ENCODE measurements at places on chromosomes 7 and 10.

- no peak for DNase-seq
These were observed 108.3 kb downstream of the TNS3 start for GRCh38 chr7:47473499-47474210.

DNA sequence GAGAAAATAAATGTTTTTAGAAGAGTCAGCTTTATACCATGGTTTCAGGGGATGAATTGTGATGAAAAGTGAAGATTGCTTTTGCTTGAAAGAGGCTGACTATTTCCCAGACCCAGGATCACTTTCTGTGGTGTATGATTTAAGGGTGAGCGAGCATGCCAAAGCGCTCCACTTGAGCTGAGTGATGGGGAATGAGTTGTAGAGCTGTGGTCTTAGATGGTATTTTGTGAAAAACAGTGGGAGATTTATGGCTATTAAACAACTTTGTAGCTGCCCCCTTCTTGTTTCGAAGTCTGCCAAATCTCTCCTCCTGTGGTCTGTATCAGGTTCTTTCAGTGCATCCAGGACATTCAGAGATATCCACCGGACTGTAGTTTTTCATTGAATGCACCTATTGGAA is 888.2 kb downstream of the LRMDA start:
- no peak for DNase-seq

GRCh38 chr7:101902680-101903514 is 85.5 kb downstream of the CUX1 start:
- no peak for DNase-seq

DNA sequence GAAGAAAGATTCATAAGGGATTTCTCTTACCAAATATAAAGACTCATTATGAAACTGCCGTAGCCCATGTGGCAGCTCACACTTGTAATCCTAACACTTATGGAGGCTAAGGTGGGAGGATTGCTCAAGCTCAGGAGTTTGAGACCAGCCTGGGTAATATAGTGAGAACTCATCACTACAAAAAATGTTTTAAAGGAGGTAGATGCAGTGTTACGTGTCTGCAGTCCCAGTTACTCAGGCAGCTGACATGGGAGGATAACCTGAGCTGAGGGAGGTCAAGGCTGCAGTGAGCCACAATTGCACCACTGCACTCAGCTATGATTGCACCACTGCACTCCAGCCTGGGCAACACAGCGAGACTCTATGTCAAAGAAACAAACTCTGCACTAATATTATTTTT is 18.1 kb upstream of the DNA2 start:
- no peak for DNase-seq

GRCh38 chr7:610531-611280 is 91.1 kb upstream of the PDGFA start:
- DNase-seq, result no peak

GRCh38 chr7:158784270-158784669 is 45.0 kb downstream of the ESYT2 start:
- no peak for DNase-seq

- no peak for DNase-seq
These were observed 57.8 kb downstream of the ZMIZ1 start for GRCh38 chr10:79126351-79127080.

GRCh38 chr10:104353325-104354048 is at the start of gene CFAP58:
CFAP58 (plus strand) TSS chr10:104353833; CDS start chr10:104353898, 65 bp downstream.
- peak; percentile 91 for DNase-seq

DNA sequence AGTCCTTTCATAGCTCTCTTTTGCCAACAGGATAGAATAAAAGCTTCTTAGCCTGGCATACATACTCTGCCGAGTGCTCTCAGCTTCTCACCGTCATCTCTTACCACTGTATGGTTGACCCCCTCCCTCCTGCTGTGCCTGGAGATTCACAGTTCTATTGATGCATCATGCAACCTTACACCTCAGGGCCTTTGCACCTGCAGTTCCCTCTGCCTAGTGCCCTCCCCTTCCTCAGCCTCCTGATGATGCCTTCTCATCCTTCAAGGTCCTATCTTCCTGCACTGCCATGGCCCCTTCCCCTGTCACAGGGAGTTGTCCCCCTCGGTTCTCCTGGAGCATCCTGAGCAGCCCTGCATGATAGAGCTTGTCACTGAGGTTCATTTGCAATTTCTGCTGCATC is 81.5 kb downstream of the CDH23 start:
- DNase-seq, result no peak

DNA sequence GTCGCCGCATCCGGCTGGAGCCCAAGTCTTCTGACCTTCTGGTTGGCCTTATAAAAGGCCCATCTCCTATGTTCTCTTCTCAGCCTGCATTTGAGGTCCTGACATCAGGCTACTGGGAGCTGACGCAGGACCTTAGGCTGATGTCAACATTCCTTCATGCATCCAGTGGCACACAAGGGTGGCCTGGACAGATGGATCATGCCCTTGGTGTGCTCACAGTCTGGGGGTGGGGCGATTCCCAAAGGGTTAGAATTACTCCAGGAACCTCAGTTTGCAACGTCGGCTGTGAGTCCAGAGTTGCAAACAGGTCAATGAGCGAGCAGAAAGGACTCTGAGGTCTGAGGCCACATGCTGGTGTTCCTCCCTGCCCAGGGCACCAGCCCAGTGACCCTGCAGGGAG is 8.2 kb upstream of the CLIP2 start:
- peak; percentile 29 for DNase-seq

Data from kidney tubule cell (primary cell).